ENCODE measurements at places on chromosomes 5 and 9.

GRCh38 chr5:16791904-16792597 lies 144.0 kb downstream of the MYO10 start:
- no peak for DNase-seq

- no peak for DNase-seq
These were observed 79.5 kb upstream of the FAM169A start for GRCh38 chr5:74945561-74946165.

DNA sequence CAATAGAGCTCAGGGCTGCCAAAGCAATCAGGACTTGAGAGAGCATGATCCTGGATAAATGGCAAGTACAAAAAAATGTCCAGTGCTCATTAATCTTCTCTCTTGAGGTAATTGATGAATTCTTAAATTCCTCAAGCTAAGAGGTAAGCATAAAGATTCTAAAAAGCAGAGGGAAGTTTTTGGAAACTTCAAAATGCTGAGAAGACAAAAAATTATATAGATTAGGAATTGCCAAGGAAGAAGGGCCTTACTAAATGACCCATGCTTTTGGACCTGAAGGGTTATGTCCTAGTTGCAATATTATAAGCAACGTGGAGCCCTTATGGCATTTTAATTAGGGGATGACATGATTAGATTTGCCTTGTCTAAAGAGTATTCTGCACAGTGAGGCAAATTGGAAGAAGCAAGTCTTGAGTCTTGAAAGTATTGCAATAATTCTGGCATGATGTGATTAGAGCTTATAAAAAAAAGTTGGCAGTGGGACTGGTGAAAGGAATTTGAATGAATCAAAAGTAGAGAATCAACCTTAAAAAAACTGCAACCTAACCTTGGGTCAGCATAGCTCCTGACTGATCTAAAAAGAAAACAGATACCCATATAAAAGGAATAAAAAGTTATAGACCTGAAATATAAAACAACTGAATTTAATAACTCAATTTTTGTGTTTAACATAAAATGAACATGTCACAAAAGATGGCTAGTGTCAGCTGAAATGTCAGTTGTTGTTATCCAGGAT lies 323.8 kb upstream of the ARRDC3 start:
- no peak for DNase-seq

GRCh38 chr9:136803551-136804508 lies 3.9 kb upstream of the RABL6 start:
- DNase-seq, result no peak

- DNase-seq, result no peak
These were observed 13.7 kb upstream of the FCHSD1 start for GRCh38 chr5:141664733-141665461.

GRCh38 chr5:88664645-88665044 lies 218.3 kb downstream of the MEF2C start:
- DNase-seq, result no peak

- DNase-seq, result no peak
These were observed 50.2 kb upstream of the SLC44A1 start for GRCh38 chr9:105194234-105194633.

DNA sequence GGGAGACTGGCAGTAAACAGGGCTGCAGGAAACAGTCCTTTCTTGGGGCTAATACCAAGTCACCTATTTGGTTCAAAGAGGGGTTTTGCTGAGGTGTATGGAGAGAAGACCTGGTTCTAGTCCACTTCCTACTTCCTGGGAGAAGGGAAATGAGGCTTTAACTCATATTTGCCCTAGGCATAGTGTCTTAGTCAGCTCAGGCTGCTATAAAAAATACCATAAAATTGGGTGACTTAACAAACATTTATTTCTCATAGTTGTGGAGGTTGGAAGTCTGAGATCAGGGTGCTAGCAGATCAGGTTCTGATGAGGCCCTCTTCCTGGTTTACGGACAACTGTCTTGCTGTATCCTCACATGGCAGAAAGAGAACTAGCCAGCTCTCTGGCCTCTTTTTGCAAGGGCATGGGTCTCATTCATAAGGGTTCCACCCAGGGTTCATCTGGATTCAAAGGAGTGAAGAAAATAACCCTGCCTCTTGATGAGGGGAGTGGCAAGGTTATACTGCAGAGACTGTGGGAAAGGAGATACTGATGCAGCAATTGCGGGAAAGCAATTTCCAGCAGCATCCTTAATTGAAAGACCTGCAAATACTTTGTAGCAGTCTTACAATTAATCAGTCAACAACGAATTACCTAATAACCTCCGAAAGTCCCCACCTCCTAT lies 40.5 kb downstream of the ANKDD1B start:
- DNase-seq, result no peak

- DNase-seq, result no peak
These were observed 2.7 kb downstream of the PTGES start for GRCh38 chr9:129750013-129750638.

GRCh38 chr9:7387840-7388239 lies 411.7 kb downstream of the DMAC1 start:
- no peak for DNase-seq

GRCh38 chr9:109912726-109913460 lies 132.9 kb downstream of the PALM2AKAP2 start:
- no peak for DNase-seq

DNA sequence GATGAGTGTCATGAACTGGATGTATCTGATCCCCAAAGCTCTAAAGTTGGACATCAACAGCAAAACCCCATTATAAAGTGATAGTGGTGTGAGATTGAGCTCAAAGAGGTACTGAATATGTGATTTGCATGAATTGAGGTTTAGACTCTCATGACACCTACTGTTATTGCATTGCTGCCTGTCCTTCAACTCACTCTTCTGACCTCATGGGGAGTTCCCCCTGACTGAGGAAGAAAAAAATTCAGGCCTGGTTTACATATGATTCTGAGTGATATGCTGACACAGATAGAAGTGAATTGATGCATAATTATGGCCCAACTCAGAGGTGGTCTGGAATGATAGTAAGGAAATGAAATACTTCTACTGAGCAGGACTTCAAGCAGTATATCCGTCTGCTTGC lies 76.2 kb upstream of the CHD1 start:
- no peak for DNase-seq

DNA sequence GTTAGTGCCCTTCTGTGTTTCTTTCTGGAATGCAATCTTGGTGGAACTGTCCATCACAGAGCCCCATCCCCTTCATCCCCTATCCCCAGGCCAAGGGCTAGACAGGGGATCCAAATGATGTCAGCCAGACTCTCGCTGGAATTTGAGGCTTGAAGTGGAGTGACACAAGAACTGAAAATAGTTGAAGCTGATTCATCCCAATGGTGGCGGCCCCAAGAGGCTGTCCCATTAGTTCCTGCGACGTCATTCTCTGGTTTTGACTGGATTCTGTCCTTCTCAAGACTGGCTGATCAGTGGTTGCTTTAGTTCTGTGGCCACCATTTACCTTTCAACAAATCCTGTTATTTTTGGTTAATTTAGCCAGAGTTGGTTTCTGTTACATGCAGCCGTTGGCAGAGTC lies 59.9 kb downstream of the SUB1 start:
- DNase-seq, result no peak

- DNase-seq, result no peak
These were observed 298.5 kb upstream of the CDH18 start for GRCh38 chr5:20286512-20286911.

GRCh38 chr5:68406767-68407241 lies 191.2 kb downstream of the PIK3R1 start:
- no peak for DNase-seq

DNA sequence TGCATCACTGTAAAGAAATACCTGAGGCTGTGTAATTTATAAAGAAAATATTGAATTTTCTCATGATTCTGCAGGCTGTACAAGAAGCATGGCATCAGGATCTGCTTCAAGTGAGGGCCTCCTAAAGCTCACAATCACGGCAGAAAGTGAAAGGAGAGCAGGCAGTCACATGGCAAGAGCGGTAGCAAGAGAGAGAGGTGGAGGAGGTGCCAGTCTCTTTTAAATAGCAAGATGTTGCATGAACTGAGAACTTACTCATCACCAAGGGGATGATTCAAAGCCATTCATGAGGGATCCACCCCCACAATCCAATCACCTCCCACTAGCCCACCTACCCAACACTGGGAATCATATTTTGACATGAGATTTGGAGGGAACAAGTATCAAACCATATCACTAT lies 184.5 kb upstream of the PAPPA start:
- DNase-seq, result no peak

DNA sequence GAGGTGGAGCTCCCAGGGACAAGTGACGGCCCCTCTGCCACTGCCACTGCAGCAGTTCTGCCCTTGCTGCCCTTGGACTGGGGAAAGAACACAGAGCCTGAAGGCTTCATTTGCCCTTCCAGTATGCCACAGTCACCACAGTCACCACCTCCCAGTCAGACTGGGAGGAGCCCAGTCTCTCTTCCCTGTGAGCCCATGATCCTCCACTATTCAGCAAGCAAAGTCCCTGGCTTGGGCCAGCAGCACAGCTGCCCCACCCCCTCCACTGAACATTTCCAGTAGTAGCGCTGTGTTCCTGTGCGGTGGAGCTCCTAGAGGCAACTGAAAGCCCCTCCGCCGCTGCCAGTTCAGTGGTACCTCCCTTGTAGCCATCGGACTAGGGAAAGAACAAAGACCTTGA lies 329.4 kb downstream of the MAN2A1 start:
- no peak for DNase-seq

DNA sequence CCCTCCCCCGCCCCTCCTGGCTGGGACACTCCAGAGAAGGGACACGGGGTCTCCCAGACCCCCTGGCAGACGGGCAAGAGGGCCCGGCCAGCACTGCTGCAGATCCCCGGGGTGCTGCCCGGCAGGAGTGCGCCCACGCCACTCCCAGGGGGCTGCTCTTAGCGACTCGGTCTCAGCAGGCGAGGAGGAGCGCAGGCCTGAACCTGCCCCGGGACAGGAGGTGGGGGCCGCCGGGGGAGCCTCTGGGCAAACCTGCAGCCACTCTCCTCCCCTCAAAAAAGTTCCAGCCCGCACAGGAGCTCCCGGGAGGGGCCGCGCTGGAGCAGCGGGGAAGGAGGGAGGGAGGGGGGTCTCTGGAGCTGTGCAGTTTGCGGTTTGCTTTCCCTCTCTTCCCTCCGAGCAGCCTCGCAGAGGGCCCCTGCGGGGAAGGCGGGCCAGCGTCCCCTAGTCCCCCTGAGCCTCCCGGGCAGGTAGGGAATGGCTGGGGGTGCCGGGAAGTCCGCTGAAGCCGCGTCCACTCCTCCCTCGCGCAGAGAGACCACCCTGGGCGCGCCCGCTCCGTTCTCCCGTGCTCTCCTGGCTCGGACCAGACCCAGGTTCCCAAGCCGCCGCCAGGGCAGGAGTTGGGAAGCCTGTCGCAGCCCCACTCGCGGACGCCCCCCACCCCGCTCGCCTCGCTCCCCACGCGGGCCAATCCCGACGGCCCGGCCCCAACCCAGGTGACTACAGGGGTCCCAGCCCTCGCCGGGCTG lies 44.2 kb downstream of the NACC2 start:
- DNase-seq, result no peak

- DNase-seq, result no peak
These were observed 6.4 kb downstream of the TLX3 start for GRCh38 chr5:171315386-171315891.

DNA sequence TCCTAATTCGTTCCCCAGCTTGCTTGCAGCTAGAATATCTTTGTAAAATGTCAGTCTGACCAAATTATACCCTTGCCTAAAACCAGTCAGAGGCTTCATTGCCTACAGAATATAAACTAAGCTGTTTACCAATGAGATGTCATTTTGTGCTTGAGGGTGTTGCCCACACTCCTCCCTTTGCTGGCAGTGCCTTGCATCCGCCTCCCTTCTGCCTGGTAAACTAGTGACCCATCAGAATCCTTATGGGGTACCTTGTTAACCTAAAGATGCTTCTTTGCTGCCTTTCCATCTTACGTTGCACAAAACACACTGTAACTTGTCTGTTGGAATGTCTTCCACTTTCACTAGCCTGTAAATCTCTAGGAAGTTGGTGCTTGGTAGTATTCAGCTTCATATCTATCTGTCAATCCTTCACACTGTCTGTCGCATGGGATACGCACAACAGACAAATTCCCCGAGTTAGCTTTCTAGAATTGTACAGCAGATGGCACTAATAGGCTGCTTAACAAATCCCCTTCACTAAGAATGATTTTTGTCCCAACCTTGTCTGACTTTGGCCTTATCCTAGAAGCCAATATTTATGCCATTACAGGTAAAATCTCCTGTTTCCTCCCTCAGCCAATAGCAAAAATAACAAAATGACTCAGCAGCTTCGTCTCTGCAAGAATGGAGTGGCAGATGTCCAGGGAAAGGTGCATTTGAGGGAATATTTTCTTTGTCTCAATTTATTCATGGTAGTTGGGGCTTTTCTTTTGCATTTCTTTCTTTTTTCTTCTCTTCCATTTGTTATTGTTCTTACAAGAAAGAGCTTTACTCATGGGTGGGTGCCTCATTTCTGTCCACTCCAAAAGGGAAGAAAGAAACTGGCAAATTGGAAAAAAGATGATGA lies 3.0 kb downstream of the NUDT2 start:
- DNase-seq, result no peak

DNA sequence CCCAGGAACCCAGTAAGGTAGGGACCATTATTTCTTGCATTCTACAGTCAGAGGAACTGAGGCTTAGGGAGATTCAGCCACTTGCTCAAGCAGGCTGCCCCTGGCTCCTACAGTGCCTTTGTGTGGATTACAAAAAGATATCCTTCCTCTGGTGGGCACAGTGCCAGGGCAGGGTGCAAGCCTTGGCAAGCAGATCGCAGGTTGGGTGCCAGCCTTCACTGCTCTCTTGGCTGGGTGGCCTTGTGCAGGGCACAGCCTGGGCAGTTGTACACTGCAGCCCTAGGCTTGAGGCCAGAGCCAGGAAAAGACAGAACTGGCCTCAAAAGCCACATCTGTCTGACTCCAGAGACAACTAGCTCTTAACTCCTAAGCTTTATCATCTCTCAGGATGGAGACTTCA lies 15.0 kb downstream of the DOCK2 start:
- no peak for DNase-seq

DNA sequence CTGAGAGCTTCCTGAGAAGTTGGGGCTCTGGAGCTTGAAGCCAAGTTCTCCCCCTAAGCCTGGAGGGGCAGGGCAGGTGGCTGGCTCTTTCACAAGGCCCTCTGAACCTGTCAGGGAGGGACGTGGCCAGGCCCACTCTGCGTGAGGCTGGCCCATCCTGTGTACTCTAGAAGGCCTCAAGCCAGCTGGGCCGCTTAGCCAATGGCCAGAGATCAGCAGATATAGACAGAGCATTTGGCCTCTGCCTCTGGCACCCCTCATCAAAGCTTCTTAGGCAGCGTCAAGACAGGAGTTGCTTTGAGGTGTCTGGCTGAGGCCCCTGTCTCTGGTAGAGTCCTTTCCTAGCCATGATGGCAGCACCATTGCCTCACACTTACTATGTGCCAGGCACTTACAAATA lies 105.6 kb downstream of the FGF18 start:
- DNase-seq, result no peak

DNA sequence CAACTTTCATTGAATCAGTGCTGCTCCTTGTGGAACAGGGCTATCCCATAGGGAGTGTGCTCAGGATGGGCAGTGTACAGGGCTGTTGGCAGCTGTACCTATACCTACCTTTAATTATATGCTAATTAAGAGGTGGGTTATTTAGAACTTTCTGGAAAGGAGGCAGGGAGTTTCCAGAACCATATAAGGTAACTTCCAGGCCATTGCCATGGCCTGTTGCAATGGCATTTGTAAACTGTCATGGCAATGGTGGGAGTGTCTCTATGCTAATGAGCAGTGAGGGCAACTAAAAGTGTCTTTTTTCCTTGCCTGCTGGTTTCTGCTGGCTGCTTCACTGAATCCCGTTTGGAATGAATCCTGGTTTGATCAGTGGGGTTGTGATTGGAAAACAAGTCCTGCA lies 2.3 kb upstream of the ARHGAP26 start:
- DNase-seq, result no peak

- no peak for DNase-seq
These were observed 4.5 kb downstream of the OCLN start for GRCh38 chr5:69497006-69497520.

Measured in right renal pelvis (tissue), 4 donors.